ENCODE measurements at places on chromosomes 2 and 18. TPM values are rescaled to one million over a fixed set of nuclear protein-coding genes. Genes with fewer than 3 reads are reported as not detected.

The LHCGR gene
- not detected for total RNA-seq

The CARF gene
- 2.5 TPM for total RNA-seq

The SULT1C2 gene
- total RNA-seq: under 0.01 TPM

The COL3A1 gene
- total RNA-seq: 1,261 TPM

The RNF125 gene
- total RNA-seq: 0.28 TPM

The GDF7 gene
- 0.28 TPM for total RNA-seq

The EGR4 gene
- not detected for total RNA-seq
